ENCODE measurements at places on chromosomes 11 and 22.
A peak's percentile ranks its signal among the peaks of the same experiment; 100 is the strongest.

DNA sequence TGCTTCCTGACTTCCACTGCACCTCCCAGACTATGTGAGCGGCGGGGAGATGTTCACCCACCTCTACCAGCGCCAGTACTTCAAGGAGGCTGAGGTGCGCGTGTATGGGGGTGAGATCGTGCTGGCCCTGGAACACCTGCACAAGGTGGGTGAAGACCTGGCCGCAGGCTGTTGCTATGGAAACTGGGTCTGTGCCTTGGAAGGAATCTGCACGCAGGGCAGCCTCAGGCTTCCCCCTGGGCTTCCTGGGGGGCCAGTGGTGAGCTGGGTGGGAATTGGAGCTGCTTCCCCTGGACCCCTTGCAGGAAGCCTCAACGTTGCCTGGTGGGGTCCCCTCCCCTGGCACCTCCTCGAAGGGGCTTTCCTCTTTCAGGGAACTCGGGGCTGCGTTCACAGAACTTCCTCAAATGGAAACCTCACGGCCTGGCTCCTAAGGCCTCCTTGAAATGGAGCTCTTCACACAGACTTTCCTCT is 1.5 kb downstream of the RPS6KA4 start:
- no peak for DNase-seq

- peak; percentile 68 for DNase-seq
These were observed 34.1 kb upstream of the GLYATL1 start for GRCh38 chr11:58905011-58905720.

DNA sequence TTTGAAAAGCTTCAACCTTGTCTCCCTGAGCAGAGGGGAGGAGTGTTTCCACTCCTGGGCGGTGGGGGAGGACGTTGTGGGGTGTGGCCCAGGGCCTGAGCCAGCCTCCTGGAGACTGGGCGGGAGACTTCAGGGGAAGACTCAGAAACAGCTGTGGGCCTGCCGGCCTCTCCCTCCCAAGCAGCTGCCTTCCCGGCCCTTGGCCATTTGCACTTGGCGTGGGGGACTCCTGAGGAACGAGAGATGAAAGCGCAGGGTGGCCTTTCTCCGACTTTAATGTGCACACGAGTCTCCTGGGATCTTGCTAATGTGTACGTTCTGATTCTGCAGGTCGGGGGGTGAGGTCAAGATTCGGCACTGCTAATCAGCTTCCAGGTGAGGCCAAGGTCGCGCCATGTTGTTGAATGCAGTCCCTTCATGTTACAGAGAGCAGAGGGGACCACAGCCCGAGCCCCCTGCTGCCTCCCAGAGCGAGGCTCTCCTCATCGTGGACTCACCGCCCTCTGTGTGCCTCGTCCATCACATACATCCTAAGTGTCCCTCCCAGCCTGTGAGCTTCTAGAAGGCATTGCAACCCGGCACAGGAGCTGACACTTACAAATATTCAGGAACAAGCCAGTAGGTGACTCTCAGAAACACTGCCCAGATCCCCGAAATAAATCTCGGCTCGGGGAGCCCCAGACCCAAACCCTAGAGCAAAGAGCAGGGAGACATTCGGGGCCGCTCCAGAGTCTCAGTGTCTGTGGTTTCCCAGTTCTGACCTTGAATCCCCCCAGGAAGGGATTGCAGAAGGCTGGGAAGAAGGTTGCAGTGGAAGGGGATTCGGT is 7.7 kb downstream of the LIF start:
- DNase-seq: no peak

- DNase-seq: no peak
These were observed 18.3 kb downstream of the RCN1 start for GRCh38 chr11:32109138-32109537.

DNA sequence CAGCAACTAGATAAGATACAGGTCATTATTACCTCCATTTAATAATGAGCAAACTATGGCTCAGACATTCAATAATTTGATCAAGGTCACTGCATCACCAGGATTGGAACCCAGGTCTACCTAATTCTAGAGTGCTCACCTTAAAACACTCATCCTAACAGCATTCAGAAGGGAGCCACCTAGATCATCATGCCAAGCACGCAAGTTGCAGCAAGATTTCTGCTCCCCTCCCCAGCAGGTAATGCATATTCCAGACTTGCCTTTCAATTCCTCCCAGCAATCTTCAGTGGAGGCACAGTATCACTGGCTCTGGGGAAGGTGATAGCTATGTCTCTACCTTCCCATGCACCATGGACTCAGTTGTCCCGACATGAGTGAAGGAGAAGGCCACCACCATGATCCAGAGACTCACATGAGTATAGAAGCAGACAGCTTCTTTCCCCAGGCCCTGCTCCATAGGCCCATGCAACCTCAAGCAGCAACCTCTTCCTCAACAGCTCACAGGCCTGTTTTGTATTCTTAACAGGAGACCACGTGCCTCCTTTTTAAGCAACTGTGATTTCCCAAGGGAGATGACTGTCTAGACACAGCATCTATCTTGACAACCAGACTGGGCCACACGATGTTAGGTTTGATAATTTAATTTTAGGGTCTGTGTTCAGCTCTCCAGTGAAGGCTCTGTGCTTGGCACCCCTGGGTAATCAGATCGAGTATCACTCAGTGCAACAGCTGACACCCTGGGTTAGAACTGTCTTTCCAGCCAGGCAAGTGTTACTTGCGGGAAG is 36.4 kb downstream of the RAB30 start:
- DNase-seq: no peak

- no peak for DNase-seq
These were observed 95.2 kb downstream of the TP53I11 start for GRCh38 chr11:44855493-44855849.

GRCh38 chr11:63880403-63880790 is 36.6 kb downstream of the RCOR2 start:
- no peak for DNase-seq

- no peak for DNase-seq
These were observed 73.3 kb downstream of the GLYATL1 start for GRCh38 chr11:59012398-59013265.

- no peak for DNase-seq
These were observed 2352.8 kb upstream of the RAG2 start for GRCh38 chr11:38950867-38951266.

GRCh38 chr11:80155412-80156017 is 714.7 kb upstream of the TENM4 start:
- DNase-seq: no peak

DNA sequence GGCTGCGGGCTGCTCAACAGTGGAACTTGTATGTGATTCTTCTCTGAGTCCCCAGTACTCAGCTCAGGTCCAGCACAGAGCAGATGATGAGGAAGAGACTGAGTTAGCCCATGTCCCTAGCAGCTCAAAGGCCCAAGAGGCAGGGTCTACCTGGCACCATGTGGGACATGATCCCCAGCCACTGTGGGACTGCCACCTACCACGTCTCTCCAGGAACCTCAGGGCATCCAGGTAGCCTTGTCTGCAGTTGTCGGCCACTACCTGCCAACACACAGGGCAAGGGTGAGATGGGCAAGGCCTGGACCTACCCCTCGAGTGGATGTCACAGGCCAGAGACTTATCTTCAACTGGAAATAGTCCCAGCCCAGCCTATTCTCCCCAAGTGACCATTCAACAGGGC is 4.4 kb downstream of the PNPLA5 start:
- no peak for DNase-seq

DNA sequence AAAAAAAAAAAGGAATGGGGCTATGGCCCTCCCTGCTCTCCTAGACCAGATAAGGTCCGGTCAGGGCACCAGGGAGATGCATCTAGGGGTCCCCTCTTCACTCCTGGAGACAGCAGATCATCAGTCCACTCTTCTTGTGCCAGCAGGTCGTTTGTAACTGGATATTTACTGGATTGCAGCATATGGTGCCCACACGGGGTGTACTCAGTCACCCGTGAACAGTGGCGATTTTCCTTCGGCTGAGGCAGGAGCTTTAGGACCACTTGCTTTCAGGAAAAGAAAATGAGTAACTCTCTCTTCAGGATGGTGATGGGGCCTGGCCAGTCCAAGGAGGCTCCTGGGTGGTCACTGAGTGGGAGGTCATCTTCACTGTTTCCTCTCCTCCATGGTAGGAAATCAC is 38.3 kb upstream of the RAB1B start:
- DNase-seq: no peak

DNA sequence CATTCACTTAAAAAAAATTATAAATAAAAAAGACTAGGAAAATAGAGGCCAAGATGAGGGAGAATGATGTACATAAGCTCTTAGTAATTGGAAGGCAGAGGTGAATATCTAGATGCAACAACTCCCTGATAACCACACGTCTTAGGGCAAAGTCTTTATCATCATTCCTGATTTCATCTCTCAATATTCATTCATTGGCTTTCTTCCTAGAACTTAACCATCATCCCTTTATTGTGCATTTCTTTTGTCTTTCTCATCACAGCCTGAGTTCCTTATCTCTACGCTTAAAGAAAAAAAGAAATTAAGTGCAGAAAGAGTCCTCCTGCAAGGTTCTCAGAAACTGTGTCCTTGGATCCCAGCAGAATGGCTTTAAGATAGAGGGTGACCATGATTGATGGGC is 23.2 kb upstream of the FLI1 start:
- DNase-seq: no peak

DNA sequence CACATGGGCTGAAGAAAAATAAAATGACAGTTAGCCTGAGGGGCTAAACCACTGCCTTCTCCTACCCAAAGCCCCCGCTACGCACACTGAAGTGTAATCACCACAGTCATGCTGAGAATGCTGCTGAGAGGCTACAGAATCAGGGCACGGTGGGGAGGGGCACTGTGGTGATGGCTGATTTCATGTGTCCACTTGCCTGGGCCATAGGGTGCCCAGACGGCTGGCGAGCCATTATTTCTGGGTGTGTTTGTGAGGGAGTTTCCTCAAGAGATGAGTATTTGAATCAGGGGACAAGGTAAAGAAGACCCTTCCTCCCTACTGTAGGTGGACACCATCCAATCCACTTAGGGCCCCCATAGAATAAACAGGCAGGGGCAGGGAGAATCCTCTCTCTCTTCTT is 1313.2 kb downstream of the TBC1D22A start:
- DNase-seq: no peak

DNA sequence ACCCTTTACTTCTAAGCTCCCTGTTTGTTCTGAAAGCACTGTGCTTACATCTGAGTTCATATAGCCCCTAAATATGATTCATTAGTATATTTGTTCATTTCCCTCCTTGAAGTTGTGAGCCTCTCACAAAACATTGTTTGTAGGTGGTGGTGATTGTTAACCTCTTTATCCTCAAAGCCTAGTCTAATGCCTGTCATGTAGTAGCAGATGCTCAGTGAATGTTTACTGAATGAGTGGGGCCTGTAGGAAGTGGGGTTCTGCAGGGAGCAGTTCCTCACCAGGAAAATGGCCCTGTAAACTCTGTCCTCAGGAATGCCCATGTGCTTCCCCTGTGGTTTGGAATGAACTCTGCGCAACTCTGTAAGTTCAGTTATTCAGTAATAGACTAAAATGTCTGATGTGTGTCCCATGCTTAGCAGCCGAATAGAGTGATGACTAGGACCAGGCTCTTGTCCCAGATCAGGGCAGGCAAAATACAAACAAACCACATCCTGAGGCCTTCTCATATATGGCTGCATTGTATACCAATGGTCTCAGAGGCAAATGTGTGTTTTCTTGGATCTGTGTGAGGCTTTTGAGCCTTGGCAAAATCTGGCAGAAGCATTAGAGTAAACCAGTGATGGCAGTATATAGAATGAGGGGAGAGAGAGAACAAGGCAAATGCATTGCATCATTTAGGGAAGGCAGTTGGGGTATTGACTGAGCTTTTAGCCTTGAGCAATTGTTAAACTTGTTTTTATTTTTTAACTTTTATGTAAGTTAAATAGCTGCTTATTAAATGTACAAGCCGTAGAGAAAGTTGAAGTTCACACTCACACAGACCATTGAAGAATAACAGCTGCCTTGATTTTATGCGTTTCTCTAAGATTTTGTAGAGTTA is 91.4 kb upstream of the BIRC3 start:
- DNase-seq: no peak

DNA sequence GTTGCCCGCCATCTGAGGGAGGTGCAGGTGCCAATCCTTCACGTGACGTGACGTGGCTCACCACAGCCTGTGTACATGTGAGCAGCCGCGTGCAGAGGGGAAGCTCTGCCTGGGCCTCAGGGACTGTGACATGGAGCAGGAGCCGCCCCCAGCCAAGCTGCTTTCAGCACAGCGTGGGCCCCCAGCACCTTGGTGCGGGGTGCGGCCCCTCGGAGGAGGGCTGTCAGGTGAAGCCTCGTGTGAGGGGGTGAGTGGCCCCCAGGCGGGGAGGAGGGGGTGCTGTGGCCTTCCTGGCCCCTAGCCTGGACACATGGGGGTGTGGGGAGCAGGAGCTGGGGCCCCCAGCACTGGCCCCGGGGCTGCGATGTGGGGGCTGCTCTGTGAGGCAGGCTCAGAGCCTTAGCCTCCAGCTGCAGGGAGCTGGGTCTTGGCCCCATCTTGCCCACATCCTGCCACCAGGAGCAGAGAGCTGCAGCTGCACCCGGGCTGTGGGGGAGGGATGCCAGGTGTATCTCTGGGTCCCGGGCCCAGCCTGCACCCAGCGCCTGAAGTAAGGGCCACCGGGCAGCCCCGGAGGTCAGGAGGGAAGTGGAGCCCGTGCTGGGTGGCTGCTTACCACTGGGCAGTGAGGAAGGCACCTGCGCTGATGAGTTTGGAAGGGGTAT is at the start of gene ADORA2A:
Gene ADORA2A (plus strand): TSS at position 100 of the 665 bp plus-strand sequence. CDS start 5,806 bp downstream, outside the sequence.
- DNase-seq: no peak

DNA sequence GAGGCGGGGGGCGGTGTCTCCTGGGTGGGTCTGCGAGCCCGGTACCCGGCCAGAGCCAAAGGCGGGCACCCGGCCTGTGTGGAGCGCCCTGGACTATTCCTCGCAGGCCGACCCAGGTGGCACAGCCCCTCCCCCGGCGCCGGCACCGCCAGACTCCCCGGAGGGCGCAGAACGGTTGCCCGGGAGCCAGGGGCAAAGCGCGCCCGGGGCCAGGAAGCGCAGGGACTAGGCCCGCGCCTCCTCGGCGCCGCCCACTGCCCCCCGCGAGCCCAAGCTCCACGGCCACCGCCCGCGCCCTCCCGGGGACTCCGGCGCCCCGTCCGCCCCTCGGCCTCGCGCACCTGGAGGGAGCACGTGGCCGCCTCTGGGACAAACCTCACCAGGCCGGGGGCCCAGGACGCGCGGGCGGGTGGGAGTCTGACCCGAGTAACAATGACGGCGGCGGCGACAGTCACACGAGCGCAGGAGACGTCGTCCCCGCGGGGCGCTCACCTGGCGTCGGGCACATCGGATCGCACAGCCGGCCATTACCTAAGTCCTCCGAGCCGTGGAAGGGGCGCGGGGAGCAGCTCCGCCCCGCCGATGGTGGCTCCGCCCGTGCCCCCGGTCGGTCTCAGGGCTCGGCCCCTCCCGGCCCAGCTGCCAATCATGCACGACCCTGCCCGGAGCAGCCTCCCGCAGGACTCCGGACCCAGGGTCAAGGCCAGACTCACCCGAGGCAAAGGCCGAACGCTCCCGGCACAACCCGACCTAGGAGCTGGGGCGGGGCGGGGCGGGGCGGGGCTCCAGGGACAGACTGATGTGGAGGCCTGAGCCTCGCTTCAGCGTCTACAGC is 7.4 kb downstream of the PLXNB2 start:
- DNase-seq: no peak
